Muscle of back (tissue), 13 donors: ENCODE measurements at places on chromosomes 5 and 9.

- no peak for DNase-seq
Measured at GRCh38 chr5:111691914-111692313, 65.1 kb downstream of the NREP start.

GRCh38 chr9:111871499-111871855 is 25.1 kb upstream of the UGCG start:
- DNase-seq, result no peak

DNA sequence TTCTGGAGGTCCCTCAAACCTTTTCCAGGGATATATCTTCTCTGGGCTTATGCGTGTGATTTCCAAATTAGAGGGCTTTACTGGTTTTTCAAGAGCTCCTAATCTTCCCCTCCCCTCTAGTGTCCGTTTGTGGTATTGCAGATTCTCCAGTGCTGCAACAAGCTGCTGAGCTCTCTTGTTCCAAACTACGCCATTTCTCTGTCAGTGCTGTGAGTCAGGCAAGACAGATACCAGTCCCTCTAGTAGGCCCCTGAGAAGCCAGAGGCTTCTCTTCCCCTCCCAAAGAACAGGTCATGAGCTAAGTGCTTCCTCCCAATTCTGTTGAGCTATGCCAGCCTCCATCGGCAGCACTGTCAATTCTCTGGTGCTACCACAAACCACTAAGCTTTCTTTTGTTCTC is 149.5 kb downstream of the FANCC start:
- peak; percentile 67 for DNase-seq

- no peak for DNase-seq
Measured at GRCh38 chr5:93574491-93575305, 6.3 kb downstream of the NR2F1-AS1 start.

GRCh38 chr9:95504053-95504963 is 12.5 kb downstream of the PTCH1 start:
- DNase-seq, result no peak

DNA sequence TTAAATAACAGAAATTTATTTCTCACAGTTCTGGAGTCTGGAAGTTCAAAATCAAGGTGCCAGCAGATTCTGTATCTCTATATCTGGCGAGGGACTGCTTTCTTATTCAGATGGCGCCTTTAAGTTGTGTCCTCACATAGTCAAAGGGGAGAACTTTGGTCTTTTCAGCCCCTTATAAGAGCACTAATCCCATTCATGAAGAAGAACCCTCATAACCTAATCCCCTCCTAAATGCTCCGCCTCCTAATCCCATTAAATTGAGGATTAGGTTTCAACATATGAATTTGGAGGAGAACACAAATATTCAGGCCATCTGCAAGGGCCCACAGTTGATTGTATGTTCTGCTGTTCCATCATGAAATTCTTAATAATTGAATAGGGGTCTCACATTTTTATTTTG is 10.8 kb upstream of the CCDC152 start:
- no peak for DNase-seq

DNA sequence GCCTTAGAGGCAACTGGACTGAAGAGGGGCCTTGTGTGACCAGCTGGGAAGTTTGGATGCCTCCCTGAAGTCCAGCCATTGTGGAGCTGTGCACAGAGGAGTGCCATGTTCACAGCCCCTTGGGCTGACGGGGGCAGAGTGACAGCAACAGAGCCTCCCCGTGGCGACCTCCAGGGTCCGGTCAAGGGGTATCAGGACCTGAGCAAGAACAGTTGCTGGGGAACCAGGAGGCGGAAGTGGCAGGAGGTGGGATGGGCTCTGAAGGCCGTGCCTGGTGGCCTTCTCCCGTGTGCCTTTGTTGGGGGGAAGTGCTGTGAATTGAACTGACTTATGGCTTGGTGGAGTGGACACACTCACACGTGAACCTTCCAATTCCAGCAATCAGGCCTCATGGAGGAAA is 14.0 kb downstream of the BNIP1 start:
- DNase-seq, result no peak

- DNase-seq, result no peak
Measured at GRCh38 chr5:75716715-75717081, 539 bp downstream of the POC5 start.

- DNase-seq, result no peak
Measured at GRCh38 chr5:134275822-134276221, 49.9 kb upstream of the PPP2CA start.

DNA sequence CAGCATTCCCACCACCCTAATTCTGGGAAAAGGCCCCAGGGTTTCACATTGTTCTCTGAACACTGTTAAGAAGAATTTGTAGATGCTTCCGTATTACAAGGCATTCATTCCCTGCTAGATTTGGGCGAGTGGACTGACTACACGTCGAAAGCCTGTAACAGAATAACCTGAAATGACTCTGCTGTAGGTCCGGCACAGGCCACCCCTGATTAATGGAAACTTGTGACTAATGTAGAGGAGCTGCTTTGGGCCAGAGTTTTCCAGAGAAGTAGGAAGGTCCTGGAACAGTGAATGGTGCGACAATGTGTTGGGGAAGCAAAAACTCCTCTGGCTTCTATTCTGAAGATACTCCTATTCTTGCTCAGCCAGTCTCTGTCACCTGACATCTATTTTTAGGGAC is 87.6 kb downstream of the NR3C1 start:
- no peak for DNase-seq

- DNase-seq, result no peak
Measured at GRCh38 chr5:125370461-125371205, 624.2 kb upstream of the ZNF608 start.

DNA sequence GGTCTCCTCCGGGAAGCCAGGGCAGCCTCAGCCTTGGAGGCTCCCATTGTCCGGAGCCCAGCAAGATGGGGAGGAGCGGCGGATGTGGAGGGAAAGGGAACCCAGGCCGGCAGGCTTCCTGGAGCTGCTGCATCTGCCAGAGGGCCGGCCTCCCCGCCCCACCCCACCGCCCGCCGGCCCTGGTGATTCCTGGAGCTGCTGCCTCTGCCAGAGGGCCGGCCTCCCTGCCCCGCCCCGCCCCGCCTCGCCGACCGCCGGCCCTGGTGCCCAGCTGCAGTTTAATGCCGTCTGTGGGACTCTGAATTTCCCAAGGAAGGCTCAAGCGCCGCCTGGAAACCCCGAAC is 31.6 kb downstream of the EXD3 start:
- no peak for DNase-seq

GRCh38 chr9:134338394-134339182 is 12.3 kb downstream of the RXRA start:
- peak; percentile 37 for DNase-seq
